ENCODE measurements at places on chromosomes 6 and 20.

GRCh38 chr6:116883005-116883404 is 6.0 kb downstream of the RFX6 start:
- DNase-seq = no peak

DNA sequence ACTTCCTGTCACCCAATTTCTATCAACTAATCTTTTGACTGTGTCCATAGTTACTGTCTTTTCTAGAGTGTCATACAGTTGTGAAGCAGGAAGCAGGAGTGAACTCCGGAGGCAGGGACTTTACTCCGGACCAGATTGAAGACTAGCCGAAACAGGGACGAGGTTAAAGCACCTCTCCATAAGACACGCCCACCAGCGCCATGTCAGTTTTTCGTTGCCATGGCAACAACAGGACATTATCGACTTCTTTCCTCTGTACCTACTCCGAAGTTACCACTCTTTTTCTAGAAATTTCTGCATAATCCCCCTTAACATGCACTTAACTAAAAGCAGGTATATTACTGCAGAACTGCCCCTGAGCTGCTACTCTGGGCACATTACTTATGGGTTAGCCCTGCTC is 25.2 kb downstream of the TRIM38 start:
- no peak for DNase-seq

- DNase-seq = no peak
These were observed 148.7 kb downstream of the DOK5 start for GRCh38 chr20:54623991-54624569.

- DNase-seq = no peak
These were observed 70.4 kb upstream of the VGLL2 start for GRCh38 chr6:117194978-117195377.

DNA sequence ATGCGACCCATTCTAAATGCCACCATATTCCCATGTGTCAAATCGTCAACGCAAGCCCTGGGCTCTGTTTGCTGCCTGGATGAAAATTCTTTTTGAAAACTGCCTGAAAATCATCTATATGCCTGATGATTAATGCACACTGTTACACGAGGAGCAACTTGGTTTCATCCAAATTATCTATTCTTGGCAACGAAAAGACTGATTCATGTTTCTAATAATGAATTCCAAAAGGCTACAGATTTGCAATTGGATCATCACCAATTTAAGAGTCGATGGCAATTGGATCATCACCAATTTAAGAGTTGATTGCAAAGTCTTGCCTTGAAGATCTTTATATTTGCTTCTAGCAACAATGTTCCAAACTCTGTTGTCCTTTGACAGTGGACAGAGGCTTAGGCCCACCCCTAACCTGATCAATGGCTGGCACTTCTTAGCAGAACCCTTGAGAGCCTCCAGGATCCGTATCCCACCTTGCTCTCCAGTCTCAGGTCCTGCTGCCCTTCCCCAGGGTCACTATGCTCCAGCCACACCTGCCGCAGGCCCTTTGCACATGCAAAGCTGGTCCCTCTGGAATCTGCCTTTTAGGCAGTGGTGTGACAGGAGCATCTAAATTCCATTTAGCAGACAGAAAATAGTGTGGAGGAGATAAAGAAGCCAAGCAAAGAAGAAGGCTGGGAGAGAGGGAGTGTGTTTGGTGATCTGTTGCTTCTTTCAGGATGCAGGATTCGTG is 460.9 kb upstream of the SULF2 start:
- no peak for DNase-seq

- DNase-seq = no peak
These were observed 50.7 kb downstream of the DSTN start for GRCh38 chr20:17620371-17621228.

- DNase-seq = peak; percentile 27
These were observed 6.5 kb downstream of the PIM1 start for GRCh38 chr6:37176268-37177076.

GRCh38 chr6:126718600-126719327 is 378.8 kb downstream of the CENPW start:
- no peak for DNase-seq

- DNase-seq = no peak
These were observed 327.9 kb upstream of the MARCKS start for GRCh38 chr6:113529196-113529595.

GRCh38 chr20:16624106-16624505 is 50.9 kb upstream of the KIF16B start:
- DNase-seq = no peak

- no peak for DNase-seq
These were observed 18.3 kb downstream of the GHRH start for GRCh38 chr20:37243076-37243936.

DNA sequence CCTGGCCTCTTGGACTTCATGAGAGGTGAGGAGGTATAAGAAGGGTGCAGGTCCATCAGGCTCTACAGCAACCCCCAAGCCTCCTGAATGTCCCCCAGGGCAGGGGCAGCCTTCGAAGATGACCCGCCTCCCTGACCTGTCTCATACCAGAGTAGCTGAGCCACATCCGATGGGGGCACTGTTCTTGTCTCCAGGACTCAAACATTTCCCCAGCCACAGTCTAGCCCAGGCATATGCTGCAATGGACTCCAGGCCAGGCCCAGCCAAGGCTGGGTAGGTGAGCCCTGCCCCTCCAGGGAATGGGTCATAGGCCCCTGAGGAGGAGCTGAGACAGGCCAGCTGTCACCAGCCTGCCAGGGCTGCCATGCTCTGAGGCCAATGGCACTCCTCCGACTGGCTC is 65.3 kb downstream of the BANF2 start:
- no peak for DNase-seq

GRCh38 chr6:25053875-25054371 is 118.2 kb upstream of the RIPOR2 start:
- peak; percentile 70 for DNase-seq

DNA sequence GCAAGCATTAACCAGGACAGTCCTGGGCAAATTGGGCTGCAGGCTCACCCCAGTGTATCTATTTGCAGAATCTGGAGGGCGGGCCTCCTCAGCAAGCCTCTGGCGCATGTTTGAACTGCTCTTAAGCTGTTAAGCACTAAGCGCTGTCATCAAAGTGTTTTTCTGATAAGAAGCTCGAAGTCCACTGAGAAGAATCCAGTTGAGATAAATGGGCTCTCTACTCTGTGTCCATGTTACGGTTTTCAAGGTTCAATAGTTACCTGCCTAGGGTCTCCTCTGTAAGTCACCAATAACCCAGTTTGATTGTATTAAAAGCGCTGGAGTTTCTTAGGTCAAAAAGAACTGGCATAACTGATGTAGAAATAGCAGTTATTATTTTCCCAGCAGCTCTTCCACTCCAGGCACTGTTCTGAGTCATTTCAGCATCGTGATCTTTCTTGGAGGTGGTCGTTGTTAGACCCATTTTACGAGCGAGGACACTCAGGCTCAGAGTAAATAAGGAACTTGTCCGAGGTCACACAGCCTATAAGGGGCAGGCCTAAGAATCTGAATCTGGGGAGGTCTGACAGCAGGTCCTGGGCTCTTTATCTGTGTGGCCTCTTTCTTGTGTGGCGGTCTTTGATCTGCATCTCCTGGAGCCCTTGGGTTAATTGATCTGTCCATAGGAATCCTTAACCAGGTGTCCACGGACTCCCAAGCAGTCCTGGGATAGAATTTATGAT is 207.4 kb upstream of the ZNF217 start:
- no peak for DNase-seq

DNA sequence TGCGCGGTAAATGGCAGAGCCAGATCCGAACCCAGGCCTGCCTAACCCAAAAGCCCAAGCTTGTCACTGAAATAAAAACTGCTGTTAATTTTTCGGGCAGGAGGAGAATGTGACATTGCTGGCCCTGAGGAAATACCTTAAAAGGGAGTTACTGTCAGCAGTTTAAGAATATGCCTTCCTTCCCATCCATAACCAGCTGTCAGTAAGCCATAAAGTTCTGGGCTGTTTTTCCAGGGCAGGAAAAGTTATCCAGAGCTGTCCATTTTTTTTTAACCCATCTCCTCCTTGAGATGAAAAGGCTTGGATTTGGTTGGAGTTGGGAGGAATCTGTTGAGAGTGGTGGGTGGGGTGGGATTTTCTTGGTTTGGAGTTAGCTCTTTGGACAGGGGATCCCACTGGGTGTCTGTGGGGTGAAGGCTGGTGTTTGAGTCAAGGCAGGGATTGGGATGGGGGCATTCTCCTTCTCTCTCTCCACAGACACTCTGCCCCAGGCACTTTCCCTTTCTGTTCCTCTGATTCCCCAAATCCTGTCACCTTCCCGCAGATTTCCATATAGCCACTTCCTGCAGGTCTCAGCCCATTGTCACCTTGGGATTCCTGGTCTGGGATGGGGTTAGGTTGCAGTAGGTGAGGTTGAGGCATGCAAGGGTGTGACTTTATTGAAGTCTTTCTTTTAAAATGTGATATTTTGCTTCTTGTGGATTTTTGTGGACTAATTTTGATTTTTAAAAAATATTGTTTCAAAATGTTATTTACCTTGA is 4.3 kb upstream of the KCNG1 start:
- no peak for DNase-seq

- DNase-seq = no peak
These were observed 229.9 kb downstream of the BCAS1 start for GRCh38 chr20:53840532-53840931.

DNA sequence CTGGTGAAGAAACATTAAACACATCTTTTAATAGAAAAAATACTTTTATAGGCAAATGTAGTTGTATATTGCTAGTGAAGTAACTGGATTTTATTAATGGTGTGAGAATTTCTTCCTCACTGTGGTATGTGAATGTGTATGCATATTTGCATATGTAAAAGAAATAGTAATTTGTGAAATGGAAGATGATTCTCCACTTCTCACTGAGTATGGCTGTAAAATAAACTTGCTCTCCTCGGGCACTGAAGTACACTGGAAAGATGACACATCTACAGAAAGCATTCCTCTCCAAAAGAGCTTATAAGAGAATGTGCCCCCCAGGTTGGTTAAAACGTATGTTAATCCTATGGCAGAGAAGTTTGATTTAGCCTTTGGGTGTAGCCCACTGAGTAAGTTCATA is 155.5 kb downstream of the LPA start:
- no peak for DNase-seq

GRCh38 chr6:87837444-87837843 is 135.4 kb upstream of the AKIRIN2 start:
- DNase-seq = no peak

GRCh38 chr20:6048391-6048790 is 5.5 kb downstream of the LRRN4 start:
- DNase-seq = no peak

DNA sequence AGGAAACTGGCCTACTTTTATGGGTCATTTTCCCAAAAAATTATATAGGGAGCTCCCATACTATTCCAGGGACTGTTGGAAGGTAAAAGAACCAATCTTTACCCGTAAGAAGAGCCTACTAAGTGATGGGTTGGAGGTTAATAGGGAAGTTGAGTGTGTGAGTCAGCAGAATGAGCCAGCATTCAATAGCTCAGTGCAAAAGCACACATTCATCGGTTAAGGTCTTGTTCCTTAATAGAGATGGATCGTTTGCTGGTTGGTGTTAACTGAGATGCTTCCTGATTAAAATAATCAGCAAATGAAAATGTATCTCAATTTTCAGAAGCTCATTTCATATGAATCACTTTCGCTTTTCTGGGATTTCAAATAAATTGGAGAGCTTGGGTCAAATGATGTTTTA is 115.3 kb upstream of the MRPS10 start:
- peak; percentile 52 for DNase-seq

GRCh38 chr20:33267701-33268100 is 15.3 kb upstream of the BPIFB1 start:
- peak; percentile 10 for DNase-seq

- no peak for DNase-seq
These were observed 184.9 kb downstream of the EYA4 start for GRCh38 chr6:133426038-133426437.

GRCh38 chr20:12434672-12435071 is 517.0 kb downstream of the BTBD3 start:
- DNase-seq = no peak

DNA sequence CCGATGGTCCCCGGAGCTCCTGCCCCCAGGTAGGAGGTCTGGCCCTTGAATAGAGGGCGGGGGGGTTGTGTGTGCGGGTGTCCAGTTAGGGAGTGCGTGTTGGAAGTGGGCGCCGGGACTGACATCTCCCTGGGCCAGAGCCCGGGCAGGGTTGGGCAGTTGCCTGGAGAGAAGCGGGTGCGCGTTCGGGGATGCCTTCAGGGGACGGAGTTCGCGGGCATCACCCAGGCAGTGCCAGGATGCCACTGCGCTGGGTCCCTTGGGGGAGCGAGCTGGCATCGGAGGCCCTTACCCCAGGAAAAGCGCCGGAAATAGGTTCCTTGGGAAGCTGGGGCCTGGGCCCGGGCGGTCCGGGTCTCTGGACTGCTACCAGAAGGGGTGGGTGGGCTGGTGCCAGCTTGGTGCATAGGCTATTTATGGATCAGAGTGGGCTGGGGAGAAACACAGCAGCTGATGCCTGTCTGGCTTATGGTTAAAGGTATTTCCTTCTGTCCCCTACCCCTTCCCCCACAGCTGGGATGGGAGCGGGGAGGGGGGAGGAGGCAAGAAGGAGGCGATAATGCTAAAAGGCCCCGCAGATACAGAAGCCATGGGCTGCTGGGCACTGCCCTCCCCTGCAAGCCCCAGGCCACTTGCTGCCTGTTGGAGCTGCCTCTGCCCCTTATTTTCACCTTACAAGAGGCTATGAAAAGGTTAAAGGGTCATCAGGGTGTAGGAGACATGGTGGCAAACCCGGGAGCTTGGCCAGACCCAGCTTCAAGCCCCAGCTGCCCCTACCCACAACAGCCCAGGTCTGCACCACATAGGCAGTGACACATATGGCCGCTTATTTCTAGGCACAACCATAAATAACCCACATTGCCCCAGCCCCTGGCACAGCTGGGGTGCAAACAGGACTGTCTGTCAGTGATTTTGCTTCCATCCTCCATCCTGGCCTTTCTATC is 638 bp downstream of the PACSIN1 start:
- no peak for DNase-seq

- no peak for DNase-seq
These were observed 53.5 kb downstream of the PXDC1 start for GRCh38 chr6:3698021-3698420.

GRCh38 chr20:53708129-53708968 is 114.7 kb upstream of the ZNF217 start:
- peak; percentile 59 for DNase-seq

- DNase-seq = no peak
These were observed 28.7 kb downstream of the SAYSD1 start for GRCh38 chr6:39086294-39086693.

DNA sequence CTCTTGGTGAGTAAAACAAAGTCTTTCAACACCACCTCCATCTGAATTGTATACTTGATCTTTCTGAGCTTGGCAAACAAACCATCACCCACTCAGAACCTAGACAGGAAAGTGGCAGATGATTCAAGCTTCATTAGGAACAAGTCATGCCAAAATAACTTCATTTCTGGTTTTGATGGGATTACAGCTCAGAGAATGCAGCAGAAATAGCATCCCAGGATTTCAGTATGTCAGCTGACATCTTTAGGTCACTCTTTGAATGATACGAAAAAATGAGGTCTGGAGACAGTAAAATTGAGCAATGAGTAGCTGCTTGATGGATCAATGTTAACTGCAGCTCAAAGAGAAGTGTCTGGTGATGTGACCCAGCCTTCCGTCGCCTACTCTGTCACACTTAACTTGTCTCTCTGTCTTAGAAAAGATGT is 92.4 kb downstream of the GJA10 start:
- DNase-seq = peak; percentile 48

GRCh38 chr6:25452031-25452430 is 172.9 kb downstream of the CARMIL1 start:
- DNase-seq = peak; percentile 77
